HS-5 (cell line): ENCODE measurements at places on chromosomes 7 and 10.

- no peak for DNase-seq
These were observed 5.9 kb downstream of the PIK3CG start for GRCh38 chr7:106870983-106871410.

DNA sequence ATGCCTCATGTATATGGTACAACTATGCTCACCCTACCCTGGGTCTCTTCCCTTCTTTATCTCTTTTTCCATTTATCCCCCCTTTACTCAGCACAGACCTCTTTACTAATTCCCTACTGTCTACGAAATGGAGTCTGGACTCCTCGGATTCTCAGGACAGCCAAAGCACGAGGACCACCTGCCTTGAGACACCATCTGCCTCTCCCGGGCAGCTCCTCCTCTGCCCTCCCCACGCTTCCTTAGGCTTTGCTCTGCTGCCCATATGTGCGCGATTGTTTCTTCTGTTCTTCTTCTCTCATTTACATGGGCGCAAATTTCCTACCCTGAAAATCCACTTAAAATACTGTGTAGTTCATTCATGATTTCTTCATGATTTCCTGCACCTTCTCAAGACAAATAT lies 62.7 kb upstream of the STK17A start:
- DNase-seq = no peak

DNA sequence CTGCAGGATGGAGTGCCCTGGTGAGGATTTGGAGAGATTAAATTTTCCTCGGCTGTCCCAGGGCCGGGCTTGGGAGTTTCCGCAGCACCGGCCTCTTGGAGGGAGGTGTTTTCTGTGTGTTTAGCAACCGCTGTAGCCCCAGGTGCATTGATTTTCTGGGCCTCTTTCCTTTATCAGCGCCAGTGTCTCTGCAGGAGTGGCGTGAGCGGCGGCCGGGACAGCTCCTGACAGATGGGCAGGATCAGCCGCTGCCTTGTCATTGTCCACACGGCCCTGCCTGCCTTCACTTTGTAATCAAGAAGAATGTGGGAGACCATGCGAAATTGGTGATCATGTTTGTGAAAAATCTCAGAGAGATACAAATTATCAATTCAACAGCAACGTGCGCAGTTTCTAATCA lies 32.4 kb downstream of the NKX6-2 start:
- no peak for DNase-seq

DNA sequence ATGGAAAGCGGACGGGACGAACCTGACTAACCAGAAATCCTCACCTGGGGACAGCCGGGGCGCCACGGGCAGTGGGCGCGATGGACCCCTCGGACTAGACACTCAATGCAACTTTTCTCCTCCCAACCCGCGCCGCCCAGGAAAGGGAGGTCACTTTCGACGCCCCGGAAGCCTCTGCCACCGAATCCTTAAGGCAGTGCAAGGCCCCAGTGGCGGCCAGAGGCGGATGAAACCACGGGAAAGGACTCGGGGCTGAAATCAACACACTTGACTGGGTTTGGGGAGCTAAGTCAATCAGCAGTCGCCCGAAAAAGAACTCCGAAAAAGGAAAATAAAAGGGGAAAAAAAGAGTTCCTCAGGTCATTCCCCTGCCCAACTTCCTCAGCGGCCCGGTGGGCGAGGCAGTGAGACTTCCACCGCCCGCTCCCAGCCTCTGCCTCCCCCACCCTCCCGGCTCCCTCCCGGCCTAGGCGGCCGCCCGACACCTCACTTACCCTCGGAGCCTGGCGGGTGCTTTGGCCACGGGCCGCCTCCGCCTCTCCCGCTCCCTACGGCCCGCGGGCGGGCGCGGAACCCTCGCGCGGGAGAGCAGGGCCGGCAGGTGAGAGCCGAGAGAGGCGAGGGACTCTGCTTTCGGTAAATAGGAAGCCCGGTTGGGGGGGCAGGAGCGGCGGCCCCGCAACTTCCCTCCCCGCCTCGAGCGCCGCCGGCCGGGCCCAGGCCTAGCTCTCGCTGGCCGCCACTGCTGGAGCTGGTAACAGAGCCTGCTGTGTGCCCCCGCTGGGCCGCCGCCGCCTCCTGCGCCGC lies 518 bp downstream of the WAPL start:
- no peak for DNase-seq

GRCh38 chr10:16845248-16845647 lies 28.0 kb upstream of the RSU1 start:
- no peak for DNase-seq

GRCh38 chr10:113937258-113937657 lies 82.8 kb downstream of the NHLRC2 start:
- no peak for DNase-seq
